ENCODE measurements at places on chromosomes 5 and 9.

- DNase-seq = no peak
Measured at GRCh38 chr9:89440046-89440445, 57.9 kb downstream of the SEMA4D start.

DNA sequence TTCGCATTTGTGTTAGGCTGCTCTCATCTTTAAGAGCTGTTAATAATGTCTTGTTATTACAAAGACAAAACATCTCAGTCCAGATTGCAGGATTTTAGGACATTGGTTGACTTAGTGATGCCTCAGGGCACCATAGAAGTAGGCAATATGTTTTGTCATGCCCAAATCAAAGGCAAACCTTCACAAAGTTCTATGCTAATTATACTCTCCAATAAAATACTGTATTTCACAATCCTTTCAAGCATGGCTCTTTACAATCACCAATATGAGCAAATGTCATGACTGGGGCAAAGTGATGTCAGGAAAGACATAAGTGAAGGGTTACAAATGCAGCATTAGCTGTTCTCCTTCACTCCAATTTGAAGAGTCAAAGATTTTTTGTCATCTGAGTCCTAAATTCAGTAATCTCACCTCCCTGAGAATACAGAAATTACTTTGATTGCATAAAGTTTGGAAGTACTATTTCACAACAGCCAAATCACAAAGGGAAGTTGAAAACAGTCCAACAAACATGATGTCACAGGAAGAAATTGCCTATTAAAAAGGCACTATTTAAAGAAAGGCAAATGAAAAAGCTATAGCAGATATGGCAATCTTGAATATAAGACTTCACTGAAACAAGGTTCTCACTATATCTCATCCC, 303.2 kb downstream of the PRR16 start:
- no peak for DNase-seq

- no peak for DNase-seq
Measured at GRCh38 chr5:23389291-23390101, 117.9 kb upstream of the PRDM9 start.

- peak; percentile 94 for DNase-seq
Measured at GRCh38 chr5:124738681-124739633, 7.5 kb downstream of the ZNF608 start.

DNA sequence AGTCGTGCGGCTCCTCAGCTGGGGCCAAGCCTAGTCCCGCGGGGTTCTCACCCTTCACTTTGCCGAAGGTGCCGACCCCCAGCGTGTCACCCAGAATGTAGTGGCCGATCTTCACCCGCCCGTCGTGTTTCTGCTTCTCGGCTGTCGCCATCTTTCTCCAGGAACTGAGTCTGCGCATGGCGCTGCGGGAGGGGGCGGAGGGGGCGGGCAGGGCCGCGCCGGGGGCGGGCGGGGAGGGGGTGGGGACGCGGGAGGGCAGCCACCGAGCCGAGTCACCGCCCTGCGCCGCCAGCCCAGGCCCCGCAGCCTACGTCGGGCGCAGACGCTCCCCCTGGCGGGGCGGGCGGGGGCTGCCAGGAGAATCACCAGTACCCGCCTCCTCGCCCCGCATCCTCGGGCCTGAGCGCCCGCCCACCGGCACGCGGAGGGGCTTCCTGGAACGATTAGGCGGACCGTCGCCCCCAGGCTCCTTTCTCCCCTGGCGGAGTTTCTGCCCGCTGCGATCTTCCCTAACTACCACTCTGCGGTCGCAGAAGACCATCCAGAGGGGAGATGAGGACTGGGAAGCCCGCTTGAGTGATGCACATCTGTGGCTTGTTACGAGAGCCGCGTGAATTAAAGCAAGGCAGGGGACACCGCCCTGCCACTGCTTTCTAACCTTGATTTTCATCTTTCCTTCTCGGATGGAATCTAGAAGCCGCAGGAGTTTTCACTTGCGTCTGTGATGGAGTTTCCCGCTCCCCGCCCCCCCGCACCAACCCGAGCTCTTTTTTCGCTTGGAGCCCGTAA, at the start of gene PRKAA1:
TSS of gene PRKAA1 (minus strand) at position 363 of the 789 bp plus-strand sequence. CDS start at position 178, 185 bp downstream.
- DNase-seq = peak; percentile 96

GRCh38 chr5:174817610-174818009, 93.2 kb downstream of the MSX2 start:
- no peak for DNase-seq

GRCh38 chr5:124895236-124895635, 148.8 kb upstream of the ZNF608 start:
- no peak for DNase-seq

DNA sequence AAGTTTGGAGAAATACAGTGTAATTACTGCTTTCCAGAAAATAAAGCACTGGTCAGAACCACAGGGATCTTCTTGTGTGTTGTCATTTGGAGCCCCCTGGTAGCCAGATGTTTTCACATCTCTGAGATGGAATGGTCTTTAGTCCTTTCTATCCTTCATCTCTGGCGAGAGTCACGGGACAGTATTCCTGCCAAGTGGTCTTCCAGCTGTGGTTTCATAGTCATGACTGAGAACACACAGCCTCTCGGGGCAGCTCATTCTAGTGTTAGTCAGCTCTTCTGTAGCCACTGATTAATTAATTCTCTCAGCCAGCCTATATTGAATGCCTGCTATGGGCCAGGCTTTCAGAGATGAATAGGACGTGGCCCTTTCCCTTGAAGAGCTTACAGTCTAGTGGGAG, 34.1 kb downstream of the HMGXB3 start:
- DNase-seq = no peak

GRCh38 chr5:59238126-59238902, 655.2 kb downstream of the PDE4D start:
- DNase-seq = no peak

- DNase-seq = no peak
Measured at GRCh38 chr9:71928376-71928775, 16.9 kb downstream of the C9orf85 start.

GRCh38 chr9:91873637-91874051, 76.4 kb downstream of the ROR2 start:
- no peak for DNase-seq

DNA sequence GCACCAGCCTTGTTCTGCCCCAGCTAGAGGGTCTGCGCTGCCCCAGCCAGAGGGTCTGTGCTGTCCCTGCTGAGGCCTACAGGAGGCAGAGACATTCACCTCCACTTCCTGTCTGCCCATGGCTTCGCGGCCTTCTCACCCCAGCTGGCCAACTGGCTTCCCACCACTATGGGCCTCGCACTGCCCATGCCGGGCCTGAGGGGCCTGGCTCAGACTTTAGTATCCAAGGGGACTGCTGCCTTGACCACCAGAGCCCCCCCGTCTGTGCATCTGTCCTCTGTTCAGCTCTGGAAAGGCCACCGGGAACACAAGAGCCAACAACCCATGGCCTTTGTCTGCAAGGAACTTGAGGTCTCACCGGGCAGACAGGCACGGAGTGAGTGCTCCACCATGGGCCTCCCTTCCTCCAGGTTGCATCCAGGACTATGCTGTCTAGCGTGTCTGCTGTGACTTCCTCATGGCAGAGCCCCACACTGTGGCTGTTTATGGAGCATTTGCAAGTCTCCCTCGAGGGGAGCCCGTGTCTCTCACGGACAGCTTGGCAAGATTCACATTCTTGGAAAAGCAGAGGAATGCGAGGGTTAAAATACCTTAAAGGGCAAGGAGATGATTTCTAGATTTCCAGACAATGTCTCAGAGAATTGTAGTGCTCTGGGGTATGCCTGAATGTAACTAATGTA, 1.7 kb downstream of the DCANP1 start:
- DNase-seq = no peak

DNA sequence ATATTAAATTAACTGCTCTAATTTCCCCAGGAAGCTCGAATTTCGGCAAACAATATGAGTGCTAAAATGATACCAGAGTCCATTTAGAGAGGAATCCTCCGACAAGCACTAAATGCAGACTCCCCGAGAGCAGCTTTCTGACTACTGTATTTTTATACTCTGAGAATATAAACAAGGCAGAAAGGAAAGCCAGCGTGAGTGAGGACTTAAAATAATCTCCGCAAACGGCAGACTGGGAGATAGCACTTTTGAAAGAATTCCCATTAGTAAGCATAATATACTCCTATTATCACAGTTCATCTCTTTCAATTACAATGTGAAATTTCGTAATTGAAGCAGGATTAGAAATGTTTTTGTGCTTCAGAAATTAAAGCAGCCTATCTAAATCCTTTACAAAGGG, 269.4 kb upstream of the PANK3 start:
- DNase-seq = no peak

GRCh38 chr5:82057051-82057450, 85.2 kb downstream of the ATG10 start:
- no peak for DNase-seq

DNA sequence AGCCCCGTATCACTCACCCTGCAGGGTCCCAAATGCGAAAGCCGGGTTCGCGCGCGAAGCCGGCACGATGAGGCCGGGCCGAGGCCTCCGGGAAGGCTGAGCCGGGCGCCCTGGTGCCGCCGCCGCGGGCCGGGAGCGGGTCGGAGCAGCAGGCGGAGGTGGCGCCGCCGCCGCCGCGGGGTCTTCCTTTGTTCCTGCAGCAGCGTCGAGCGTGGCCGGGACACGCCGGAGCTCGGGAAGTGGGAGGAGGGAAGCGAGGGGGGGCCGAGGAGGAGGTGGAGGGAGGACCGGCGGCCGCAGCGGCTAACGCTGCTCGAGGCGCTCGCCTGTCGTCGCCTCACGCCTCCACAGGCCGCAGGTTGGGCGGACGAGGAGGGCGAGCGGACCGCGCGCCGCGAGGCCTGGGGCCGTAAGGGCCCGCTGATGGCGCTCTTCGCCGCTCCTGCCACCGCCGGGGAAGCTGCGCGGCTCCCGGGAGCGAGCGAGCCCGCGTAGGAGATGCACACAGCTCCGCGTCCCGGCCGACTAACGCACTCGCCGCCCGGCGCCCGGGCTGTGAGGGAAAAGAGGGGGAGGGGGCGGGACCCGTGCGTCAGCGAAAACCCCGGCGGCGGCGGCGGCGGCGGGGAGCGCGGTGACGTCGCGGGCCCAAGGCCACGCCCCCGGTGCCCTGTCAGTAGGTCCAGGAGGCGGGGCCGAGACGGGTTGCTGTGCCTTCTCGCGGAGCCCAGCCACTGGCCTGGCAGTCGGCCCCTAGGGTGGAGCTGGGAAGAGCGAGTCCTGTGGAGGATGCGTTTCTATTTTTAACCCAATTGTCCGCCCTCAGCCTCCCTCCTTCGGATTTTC, at the start of gene ZFAND5:
TSS of gene ZFAND5 (minus strand) at position 530 of the 846 bp plus-strand sequence. CDS start 4,430 bp downstream, outside the sequence.
- DNase-seq = peak; percentile 98

DNA sequence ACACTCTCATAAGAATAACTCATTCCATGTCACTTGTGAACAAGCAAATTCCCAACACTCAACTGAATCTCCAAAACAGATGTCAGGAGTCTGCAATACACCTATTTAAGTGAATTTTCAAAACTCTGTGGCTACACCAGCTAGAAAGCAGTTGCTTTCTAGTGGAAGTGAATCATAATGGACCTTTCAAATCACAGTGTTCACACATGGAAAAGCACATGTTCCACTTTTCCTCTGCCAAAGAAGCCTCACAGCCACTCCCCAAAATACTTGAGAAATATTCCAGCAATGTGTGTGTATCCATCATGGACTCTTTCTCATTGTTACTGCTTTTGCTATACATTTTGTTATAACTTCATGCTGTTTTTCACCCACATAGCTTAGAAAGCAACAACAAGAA, 17.4 kb downstream of the MARCHF3 start:
- DNase-seq = no peak

DNA sequence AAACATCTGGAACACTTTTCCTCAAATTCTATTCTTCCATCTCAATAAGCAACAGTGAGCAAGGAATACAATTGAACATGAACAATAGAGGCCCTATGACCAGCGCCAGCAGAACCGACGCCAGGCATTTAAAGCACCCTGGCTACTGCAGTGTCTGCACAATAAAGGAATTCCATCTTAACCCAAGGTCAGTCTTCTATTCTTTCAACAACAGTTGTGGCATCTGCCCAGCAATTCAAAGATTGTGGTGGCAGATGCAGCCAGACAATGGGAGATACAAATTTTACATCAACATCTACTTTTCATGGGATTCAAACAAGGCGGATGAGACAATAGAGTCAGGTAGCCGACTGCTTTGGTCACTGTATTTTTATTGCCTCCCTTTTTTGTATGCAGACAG, 65.9 kb downstream of the ELL2 start:
- no peak for DNase-seq

GRCh38 chr5:173486355-173487225, 129.9 kb downstream of the BOD1 start:
- no peak for DNase-seq

DNA sequence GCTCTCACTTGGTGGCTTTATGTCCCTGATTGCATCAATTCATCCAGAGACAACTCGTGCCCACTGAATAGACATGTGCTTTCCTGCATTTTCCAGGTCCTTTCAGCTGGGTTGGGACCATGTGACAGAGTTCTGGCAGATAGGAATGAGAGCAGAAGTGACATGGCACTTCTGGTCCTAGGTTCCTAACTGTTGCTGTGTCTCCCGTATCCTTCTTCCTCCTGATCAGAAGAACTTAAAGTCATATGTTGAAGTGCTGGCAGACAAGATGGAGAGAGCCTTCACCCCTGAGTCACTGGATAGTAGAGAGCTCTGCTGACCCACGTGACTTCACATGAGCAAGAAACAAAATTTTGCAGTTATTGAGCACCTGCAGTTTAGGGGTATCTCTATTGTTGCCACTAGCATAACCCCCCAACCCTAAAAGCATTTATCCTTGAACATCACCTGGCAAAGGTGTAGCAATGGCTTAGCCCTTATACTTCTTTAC, 80.0 kb downstream of the NREP start:
- DNase-seq = no peak
